ENCODE measurements at places on chromosomes 4 and X.

DNA sequence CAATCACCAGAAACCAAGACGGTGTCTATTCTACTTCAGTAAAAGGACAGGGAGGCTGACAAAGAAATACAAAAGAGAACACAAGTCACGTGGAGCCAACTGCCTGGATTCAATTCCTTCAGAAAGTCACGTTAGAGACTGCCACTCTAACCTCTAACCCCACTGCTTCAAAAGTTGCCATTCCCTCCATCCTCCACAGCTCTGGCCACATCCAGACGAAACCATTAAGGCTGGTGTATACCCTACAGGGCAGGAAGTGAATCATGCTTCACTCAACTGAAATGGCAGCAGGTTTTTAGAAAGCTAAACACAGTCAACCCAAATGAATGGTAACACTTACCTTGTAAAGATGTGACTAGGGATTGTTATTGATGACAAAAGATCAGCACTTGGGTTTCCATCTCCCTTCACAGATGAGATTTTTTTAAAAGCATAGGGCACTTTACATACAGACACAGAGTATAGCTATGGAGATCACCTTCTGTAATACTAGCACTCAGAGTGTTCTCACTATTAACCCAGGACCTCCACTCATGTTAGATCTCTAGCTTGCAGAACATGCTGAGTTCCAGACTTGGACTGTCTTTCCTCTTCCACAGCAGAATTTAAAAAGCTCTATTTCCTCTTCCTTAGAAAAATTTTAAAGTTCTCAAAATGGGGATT is 37.4 kb downstream of the MAML3 start:
- DNase-seq, result peak; percentile 31

DNA sequence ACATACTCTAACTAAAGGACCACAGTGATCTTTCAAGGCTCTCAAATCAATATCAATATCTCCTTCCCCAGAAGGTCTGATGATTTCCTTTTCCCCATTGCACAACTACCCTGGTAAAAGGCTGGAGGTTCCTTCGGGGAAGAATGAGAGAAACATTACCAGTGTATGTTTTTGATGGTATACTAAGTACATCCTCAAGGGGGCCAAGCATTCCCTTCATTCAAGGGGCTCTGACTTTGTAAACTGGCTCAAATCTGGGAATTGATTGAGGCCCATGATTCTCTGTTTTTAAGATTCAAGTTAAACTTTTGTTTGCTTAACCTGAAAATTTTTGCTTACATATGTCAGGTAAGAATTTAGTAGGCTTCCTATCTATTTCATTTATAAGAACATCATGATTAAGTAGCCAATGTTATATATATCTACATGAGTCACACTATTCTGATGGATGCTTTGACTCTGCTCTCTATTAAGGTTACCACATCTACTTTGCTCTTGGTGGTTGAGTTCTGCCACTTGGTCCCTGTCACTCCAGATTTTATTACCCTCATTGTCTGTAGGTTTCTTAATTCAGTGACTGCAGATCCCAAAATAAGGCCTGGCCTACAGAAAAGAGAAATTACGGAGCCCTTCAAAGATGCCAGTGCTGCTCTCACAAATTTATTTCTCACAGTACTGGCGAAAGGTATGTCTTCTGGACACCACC is 16.4 kb upstream of the GUCY1B1 start:
- DNase-seq, result no peak

- no peak for DNase-seq
These were observed 153.0 kb downstream of the ATOH1 start for GRCh38 chr4:93981594-93981993.

GRCh38 chrX:68571610-68572311 is 72.9 kb downstream of the YIPF6 start:
- DNase-seq, result peak; percentile 81

GRCh38 chr4:76943790-76944189 is 5.8 kb upstream of the SEPTIN11 start:
- DNase-seq, result no peak

DNA sequence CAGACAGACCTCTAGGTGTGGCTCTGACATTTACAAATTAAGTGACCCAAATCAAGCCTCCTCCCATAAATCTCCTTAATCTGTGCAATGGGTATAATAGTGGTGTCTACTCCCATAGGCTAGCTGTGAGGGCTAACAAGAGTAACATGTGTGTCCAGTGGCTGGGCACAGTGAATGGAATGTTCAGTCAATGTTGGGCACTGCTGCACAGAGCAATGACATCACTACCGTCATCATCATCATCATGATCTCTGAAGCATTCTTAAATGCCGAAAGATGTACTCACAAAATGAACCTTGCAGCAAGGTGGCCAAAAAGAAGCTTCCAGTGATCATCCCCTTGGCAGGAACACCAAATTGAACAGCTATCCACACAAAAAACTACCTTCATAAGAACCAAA is 43.5 kb downstream of the CHRNA9 start:
- no peak for DNase-seq

- no peak for DNase-seq
These were observed 99.1 kb upstream of the AFAP1 start for GRCh38 chr4:8038719-8039251.

GRCh38 chrX:69238114-69238886 is 73.0 kb upstream of the PJA1 start:
- DNase-seq, result no peak

GRCh38 chr4:53961351-53961750 is 103.1 kb downstream of the CHIC2 start:
- DNase-seq, result no peak

DNA sequence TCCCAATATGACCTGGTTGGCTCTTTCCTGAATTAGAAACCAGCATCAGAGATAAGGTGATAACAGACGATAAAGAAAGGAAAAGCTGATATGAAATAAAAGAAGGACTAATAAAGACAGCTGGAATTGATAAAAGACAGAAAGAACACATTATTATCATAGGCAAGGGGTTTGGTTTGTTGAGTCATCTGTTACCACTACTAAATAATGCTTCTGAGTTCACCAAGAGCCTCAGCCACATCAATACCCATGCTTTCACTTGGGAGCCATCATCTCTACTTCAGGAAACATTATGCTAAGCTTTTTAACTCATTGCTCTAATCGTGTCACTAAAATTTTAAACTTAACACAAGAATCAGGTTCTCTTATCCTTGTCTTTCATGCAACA is 27.6 kb downstream of the ANXA5 start:
- DNase-seq, result no peak

DNA sequence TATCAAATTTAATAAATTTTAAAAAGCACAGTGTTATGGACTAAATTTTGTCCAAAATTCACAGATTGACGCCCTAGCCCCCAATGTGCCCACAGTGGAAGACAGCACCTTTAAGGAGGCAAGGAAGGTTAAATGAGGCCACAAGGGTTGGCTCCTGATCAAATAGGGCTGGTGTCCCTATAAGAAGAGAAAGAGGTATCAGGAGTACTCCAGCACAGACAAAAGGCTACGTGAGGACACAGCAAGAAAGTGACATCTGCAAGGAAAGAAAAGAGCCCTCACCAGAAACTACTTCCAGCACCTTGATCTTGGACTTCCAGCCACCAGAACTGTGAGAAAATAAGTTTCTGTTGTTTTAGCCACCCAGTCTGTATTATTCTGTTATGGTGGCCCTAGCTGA is 48.8 kb downstream of the FAM13A start:
- no peak for DNase-seq

GRCh38 chr4:107216379-107216778 is 180.3 kb upstream of the DKK2 start:
- no peak for DNase-seq

DNA sequence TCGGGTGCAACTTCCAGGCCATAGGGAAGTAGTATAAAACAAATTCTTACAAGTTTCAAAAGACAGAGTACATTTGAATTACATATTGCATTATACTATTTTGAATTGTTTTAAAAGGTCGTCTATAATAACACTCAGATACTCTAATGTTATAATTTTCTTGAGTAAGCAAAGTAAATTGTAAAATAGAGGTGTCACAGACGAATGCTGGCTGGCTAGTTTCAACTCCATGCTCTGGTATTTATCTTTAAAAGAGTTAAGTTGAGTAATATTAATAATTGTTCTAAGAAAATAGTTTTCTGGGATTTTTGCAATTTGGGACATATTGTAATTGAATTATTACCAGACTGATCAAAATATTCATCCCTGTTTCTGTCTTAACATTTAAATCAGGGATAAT is 764.9 kb downstream of the TECRL start:
- DNase-seq, result no peak

GRCh38 chr4:3745886-3746656 is 20.1 kb upstream of the ADRA2C start:
- no peak for DNase-seq

DNA sequence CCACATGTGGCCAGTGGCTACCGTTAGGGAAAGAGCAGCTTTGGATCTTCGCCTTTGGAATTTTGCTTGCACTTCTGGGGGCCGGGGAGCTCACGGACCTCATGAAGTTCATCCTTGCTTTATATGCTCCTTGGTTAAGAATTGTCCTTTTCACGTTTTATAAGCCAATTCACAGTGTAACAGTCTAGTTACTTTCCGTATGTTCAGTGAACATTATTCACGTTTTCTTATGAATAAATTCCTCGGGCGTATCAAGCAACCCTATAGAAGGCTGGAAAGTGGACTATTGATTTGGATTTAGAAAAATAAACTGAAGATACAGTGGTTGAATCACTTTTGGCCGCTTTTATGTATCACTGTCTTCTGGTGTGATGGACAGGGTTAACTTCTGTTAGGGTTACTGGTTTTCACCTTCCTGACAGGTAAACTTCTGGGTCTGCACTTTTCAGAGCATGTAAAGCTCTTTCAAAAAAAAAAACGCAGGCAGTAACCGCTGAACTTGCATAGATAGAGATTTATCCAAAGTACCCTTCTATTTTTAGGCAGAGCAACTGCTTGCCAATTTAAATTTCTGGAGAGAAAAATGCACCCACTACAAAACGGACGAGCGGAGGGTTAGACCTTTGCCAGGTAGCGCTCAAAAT is 569 bp upstream of the PDLIM5 start:
- no peak for DNase-seq

DNA sequence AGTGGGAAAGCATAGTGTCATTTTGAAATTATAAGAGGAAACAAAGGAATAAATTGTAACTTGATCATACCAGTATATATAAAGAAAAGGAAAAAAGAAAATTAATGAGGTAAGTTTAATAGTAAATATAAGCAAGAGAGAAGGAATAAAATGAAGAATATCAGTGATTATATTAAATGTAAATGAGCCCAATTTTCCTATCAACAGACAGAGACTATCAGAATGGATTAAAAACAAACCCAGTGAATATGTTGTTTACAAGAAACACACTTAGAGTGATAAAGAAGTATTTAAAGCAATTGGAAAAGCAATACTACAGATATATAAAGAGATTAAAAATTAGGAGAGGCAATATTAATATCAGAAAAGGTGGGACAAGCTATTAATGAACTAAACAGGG is 28.8 kb upstream of the RHOH start:
- DNase-seq, result no peak

DNA sequence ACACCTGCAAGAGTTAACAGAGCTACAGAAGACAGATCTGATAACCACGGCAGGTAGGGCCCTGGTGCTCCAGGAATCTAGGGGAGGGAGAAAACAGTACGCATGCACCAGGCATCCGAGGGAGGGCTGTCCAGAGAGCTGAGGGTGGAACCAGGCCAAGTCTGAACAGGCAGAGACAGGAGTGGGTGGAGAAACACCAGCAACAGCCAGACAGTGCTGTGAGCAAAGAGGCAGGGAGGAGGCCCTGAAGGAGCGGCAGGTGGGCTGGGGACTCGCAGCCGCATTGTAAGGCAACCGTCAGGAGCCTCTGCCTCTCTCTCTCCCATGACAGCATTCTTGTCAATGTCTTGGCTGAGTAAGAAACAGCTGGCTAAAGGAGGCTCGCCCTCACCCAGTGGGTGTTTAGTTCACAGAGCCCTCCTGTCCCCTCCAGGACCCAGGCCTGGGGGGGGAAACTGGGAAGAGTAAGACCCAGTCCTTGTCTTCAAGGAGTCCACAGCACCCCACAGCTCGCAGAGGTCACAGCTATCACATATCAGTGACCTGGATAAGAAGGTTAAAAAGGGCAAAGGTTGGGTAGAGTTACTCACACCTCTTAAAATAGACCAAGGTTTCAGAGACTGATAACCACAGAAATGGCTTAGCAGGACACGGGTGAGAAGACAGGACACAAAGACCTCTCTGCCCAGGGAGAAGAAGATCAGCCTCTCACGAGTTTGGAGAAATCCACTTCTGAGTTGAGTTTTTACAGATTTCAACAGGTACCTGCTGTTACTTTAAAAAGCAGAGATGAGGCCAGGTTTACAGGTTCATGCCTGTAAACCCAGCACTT is 10.5 kb downstream of the ACSL1 start:
- DNase-seq, result peak; percentile 51

DNA sequence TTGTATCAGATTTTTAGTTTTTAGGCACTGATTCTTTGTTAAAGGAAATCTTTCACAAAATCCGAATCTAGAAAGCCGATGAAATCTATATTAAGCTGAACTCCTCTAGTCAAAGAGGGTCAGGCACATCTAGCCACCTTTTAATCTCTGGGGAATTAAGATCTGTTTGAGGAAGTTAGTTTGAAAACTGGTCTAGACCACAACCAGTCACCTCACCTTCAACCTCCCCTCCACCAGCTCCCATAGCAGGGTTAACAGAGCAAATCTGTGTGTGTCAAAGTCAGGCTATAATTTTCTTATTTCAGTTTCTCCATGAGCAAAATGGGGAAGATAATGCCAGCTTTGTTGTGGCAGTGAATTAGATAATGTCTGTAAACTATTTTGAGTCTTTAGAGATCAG is 110.0 kb upstream of the IGFBP7 start:
- no peak for DNase-seq

- DNase-seq, result no peak
These were observed 175.4 kb downstream of the TBCK start for GRCh38 chr4:106140601-106141000.

DNA sequence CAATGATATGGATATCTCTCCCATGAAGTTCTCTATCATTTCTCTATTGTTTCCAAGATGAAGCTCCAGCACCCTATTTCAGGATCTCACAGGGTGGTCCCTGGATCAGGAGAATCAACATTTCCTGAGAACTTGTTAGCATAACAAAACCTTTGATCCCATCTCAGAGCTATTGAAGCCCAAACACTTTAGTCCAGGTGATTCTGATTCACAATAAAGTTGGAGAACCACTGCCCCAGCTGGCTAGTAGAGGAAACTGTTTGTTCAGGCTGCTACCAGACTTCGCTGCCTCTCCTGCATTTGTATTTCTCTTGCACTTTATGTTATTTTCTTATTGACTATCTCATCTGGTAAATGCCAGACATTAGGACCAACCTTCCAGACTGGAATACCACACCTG is 65.4 kb downstream of the CEP44 start:
- DNase-seq, result no peak

- no peak for DNase-seq
These were observed 59.3 kb downstream of the GPC3 start for GRCh38 chrX:133926099-133926498.

- no peak for DNase-seq
These were observed 152.9 kb downstream of the RTL3 start for GRCh38 chrX:78506248-78506647.

- DNase-seq, result no peak
These were observed 139.8 kb downstream of the CLCN4 start for GRCh38 chrX:10296576-10296975.

GRCh38 chr4:1051472-1051871 is 40.0 kb downstream of the FGFRL1 start:
- DNase-seq, result no peak

- DNase-seq, result no peak
These were observed 18.0 kb downstream of the TRAPPC2 start for GRCh38 chrX:13716455-13716854.
